ENCODE measurements at places on chromosomes 16 and 17.

GRCh38 chr17:70130289-70130688 is 39.0 kb upstream of the KCNJ2 start:
- no peak for DNase-seq

DNA sequence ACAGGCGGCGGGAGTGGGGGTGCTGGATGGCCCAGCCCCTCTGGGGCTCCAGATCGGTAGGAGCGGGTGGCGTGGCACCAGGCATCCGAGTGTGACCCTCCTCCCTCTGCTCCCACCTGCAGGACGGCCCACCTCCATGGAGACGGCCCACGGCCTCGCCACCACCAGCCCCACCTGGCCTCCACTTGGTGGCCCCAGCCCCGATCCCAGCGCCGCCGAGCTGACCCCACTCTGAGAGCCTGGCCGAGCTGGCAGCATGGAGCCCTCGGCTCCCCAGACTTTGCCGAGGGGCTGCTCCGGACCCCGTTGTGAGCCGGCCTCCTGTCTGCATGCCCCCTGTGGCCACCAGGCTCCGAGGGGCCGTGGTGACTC is 4.7 kb upstream of the NUDT16L1 start:
- DNase-seq = no peak

GRCh38 chr17:42016411-42016831 is 818 bp downstream of the DNAJC7 start:
- peak; percentile 6 for DNase-seq

GRCh38 chr16:15650698-15651171 is 690 bp downstream of the NDE1 start:
- DNase-seq = no peak

GRCh38 chr17:49978501-49978900 is 9.5 kb downstream of the DLX4 start:
- no peak for DNase-seq

DNA sequence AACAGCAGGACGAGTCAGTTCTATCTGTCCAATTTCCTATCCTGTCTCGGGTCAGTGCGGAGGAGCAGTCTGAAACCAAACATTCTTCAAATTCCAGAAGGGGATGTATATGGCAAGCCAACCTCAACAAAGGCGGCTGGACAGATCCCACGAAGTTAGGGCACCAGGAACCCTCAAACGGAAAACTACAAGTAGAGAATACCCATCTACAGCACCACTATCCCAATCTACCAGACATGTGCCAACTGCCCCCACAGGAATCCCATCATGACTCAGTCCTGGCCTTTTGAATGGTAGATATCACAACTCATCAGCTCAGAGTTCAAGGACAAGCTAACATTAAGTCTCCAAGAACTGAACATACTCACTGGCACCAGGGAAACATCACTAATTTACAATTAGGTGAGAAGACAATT is 2.3 kb downstream of the NAT9 start:
- no peak for DNase-seq

GRCh38 chr17:80026359-80027042 is 9.2 kb downstream of the TBC1D16 start:
- DNase-seq = no peak

- peak; percentile 31 for DNase-seq
Observed at GRCh38 chr16:81623365-81624102, 155.6 kb upstream of the PLCG2 start.

GRCh38 chr16:90047714-90048346 is 28.6 kb upstream of the DBNDD1 start:
- DNase-seq = peak; percentile 12

- no peak for DNase-seq
Observed at GRCh38 chr16:29009050-29009837, 24.4 kb downstream of the LAT start.

DNA sequence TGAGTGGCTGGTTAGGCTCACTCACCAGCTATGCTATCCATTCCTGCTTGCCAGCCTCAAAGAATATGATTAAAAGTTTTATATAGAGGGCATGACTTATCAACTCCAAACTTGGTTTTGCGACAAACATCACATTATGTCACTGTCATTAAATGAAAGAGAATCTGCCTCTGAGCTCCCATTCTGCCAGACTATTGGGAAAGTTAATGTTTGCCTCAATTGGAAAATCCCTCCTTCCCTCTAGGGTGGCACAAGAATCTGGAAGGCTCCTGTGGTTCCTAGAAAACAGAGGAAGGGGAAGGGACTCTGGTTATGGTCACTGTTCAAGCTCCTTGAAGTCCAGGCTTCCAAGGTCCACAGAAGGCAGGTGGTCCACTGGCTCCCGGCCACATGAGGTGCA is 50.5 kb upstream of the TEX2 start:
- DNase-seq = no peak

DNA sequence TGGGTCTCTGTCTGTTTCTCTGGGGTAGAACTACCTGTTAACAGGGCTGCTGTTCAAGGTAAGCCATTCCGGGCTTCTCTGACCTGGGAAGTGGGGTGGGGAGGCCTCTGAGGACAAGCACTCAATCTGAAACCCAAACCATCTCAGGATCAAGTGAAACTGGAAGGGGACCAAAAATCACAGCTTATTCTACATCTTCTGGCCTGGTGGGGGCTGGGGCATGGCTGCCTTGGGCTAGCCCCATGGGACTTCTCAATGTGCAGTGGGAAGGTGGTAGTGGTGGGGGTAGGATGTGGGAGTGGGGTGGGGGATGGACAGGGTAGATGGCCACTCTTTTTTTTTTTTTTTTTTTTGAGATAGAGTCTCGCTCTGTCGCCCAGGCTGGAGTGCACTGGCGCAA is 5.5 kb downstream of the FLOT2 start:
- DNase-seq = no peak

- DNase-seq = no peak
Observed at GRCh38 chr17:60823515-60823914, 145.9 kb downstream of the BCAS3 start.

GRCh38 chr16:86093801-86094750 is 195.1 kb downstream of the IRF8 start:
- DNase-seq = no peak

GRCh38 chr16:83458612-83459011 is 349.2 kb upstream of the HSBP1 start:
- DNase-seq = no peak

DNA sequence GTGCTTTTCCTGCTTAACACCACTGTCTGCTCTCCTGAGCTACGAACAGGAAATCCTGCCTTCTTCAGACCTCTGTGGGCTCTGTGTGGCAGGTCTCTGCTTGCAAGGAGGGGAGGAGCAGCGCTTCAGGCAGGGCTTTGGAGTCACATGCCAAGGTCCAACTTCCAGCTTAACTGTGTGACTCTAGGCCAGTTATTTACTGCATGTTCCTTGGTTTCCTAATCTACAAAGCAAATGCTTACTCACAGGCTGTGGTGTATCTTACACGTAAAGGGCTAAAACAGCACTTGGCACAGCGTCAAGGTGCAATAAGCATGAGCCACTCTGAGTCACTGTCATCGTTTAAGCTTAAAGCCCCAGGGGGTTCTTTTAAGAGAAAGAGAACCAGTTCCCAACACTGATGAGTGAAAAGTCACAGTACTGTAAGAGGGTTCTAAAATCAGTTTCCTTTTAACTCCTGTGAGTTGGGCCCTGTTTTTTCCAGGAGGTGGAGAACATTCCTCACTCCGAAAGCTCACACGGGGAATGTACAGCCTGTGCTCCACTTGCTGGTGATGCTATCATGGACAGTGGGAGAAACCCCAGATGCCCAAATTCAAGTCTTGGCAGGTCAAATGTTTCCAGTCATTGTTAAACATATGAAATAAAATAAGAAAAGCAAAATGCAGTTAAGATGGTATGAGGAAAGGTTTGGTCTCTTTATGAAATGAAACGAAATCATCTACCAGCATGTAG is 54.1 kb upstream of the BCAR1 start:
- peak; percentile 4 for DNase-seq

- DNase-seq = no peak
Observed at GRCh38 chr16:85903559-85903958, 4.6 kb downstream of the IRF8 start.

GRCh38 chr16:35214840-35215239 is 1755.4 kb downstream of the TP53TG3F start:
- no peak for DNase-seq

DNA sequence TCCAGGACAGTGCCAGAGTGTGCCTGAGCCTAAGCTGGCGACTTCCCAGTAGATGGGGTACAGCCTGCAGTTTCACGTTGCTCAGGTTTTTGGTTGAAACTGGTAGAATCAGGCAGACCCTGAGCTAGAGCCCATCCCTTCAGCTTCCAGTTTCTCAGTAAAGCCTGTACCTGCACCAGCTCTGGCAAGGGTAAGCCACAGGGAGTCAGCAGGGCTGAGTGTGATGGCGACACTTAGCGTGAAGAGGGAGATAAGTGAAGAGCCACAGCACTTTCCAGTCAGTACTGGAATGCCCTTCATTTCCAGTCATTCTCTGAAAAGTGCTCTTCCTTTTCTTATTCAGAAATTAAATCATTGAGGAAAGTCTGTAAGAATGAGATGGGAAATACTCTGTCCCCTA is 22.4 kb downstream of the PLD6 start:
- no peak for DNase-seq

- peak; percentile 20 for DNase-seq
Observed at GRCh38 chr16:46929378-46930332, 43.8 kb downstream of the DNAJA2 start.

DNA sequence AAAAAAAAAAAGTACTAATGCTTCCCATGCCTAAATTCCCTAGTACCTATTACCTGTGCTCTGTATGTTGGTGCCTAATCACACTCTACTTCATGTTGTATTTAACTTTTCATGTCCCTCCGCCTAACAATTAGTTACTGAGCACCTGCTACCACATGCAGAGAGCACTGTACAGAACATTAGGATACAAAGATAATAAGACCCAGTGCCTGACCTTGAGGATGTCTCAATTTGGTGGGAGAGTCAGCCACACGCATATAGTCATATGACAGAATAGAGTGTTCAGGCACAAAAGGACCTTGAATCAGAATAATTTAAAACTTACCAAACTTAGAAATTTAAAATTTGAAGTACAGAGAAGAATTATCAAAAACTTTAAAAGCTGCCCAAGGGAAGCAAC is 42.1 kb downstream of the USP31 start:
- no peak for DNase-seq

GRCh38 chr17:12510535-12510934 is 155.2 kb upstream of the MYOCD start:
- no peak for DNase-seq

- DNase-seq = no peak
Observed at GRCh38 chr17:79976451-79976850, 59.2 kb downstream of the TBC1D16 start.

DNA sequence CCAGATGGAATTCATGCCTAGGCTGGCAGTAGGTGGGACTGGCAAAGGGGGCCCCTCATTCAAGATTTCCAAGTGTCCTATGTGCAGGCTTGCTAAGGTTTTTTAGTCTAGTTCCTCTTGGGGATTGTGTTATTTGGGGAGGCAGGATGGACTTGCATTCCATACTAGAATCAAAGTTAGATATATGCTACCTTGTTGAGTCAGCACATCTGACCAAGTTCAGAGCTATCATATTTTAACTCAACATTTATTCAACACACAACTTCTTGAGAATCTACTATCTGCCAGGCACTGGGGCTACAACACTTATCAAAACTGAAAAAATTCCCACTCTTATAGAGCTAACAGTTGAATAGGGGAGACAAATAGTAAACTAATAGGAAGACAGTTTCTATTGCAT is 6.7 kb downstream of the GP2 start:
- DNase-seq = no peak

DNA sequence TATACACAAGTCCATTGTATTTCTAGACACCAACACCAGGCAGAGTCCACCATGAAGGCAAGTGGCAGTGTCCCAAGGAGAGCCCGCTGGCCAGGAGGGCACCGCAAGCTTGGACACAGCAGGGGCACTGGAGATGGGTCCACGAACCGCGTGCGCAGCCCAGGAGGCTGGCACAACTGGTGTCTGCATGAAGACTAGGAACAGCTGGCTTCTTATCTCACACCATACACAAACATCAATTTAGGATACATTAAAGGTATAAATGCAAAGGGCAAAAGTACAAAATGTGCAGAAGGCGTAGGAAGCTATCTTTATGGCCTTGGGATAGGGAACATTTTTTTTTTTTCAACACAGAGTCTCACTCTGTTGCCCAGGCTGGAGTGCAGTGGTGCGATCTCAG is 52.4 kb downstream of the ANKRD11 start:
- DNase-seq = no peak

- DNase-seq = no peak
Observed at GRCh38 chr16:27323781-27324561, 10.2 kb downstream of the IL4R start.

- DNase-seq = peak; percentile 46
Observed at GRCh38 chr16:678858-679813, 1.1 kb upstream of the STUB1 start.

GRCh38 chr16:26795184-26795583 is 271.5 kb upstream of the C16orf82 start:
- no peak for DNase-seq

DNA sequence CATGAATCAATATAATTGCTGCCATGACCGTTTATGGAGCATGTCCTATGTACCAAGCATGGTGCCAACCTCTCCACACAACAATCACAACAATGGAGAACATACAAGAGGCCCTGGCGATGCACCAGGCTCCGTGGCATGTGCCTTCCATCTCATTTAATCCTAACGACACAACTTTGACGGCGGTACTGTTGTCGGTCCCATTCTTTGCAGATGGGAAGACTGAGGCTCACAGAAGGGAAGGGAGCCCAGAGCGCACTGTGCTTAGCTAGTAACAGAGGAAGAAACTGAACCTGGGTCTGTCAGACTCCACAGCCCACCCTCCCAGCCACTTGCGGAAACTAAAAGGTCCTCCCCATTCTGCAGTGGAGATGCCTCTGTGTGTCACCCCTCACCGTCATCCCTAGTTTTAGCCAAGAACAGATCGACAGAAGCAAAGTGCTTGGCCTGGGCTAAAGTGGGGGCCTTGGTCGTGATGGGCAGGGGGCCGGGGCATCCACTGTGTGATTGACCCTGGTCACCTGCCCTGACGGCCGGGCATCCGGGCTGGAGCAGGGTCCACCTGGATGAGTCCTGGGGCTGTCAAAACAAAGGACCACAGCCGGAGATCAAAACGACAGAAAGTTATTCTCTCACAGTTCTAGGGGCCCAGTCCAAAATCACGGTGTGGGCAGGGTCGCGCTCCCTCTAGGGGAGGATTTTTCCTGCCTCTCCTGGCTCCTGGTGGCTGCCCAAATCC is 183.9 kb downstream of the C16orf95 start:
- DNase-seq = no peak

- DNase-seq = no peak
Observed at GRCh38 chr17:82419540-82419939, 1.2 kb upstream of the OGFOD3 start.

- no peak for DNase-seq
Observed at GRCh38 chr17:65171752-65172151, 34.6 kb downstream of the RGS9 start.
